ENCODE measurements at places on chromosomes 11 and 22.

DNA sequence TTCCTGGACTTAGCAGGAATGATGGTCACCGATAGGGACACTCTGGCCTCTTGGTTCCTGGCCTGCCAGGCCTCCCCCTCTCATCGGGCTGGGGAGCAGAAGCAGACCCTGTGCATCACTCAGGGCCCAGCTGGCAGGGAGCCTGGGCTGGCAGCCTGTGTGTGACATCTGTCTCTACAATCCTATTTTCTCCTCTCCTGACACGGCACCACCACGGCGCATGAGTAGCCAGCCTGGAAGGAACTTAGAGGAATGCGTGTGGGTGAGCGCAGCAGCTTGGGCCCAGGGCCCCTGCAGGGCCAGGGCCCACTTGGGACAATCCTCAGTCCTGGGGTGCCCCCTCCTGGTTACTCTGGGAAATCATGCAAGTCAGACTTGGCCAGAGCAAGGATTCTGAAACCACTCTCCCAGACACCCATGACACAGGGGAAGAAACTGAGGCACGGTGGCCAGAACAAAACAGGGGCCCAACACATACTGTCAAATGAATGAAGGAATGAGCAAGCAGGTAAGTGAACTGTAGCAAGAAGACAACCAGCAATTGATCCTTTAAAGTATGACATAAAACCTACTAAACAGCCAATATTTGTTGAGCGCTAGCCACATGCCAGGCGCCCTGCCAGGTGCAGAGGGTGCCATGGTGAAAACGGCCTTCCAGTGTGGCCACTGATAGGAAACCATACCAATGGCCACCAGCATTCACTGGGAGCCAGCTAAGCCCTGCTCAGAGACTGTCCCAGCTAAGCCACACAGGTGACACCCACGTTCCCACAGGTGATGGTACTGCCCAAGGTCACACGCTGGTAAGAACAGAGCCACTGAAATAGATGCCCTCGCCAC is 13.3 kb downstream of the RSPH14 start:
- DNase-seq, result peak; percentile 77

- peak; percentile 27 for DNase-seq
These were observed 8.6 kb downstream of the THYN1 start for GRCh38 chr11:134244593-134244992.

DNA sequence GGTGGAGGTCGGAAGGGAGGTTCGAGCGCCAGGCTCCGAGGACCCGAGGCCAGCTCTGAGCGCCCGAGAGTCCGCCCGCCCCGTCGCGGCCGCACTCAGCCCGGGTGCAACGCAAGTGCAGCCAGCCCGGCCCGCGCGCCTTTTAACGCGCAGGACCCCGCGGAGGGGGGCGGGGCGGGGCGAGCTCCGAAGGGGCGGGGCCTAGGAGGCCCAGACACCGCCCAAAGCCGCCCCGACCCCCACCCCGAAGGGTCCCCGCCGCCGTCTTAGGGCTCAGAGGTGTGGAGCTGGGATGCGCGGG is at the start of gene PHOX2A:
TSS of gene PHOX2A (minus strand) at position 117 of the 301 bp plus-strand sequence. CDS start 172 bp downstream, outside the sequence.
- no peak for DNase-seq

DNA sequence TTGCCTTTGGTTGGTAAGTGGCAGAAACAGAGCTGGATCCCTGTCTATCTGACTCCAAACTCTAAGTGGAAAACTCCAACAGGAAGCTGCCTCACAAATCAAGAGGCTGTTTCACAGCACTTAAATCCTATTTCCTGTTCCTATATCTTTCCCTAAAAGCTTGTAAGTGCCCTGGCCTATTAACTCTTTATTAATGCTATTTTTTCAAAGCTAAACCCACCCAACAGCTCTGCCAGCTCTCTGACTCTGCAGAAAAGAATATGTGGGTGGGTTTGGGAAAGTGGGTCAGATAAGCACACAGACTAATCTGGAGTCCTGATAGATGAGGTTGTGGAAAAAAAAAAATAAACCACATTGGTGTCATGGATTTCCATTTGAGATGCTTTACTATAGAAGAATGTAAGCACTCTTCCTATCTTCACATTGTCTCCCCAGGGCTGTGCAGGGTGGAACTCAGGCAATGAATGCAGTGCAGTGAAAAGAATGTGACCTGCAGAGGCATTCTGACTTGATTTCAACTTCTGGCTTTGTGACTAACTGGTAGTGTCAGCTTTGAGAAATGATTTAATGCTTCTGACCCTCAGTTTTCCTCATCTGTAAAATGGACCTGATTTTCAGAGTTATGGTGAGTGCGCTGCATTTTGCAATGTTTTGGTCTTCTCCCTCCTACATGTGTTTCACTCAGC is 125.6 kb downstream of the AASDHPPT start:
- no peak for DNase-seq

GRCh38 chr11:120295099-120295498 is 30.0 kb upstream of the TLCD5 start:
- DNase-seq, result no peak

GRCh38 chr11:2977113-2977512 is 15.0 kb downstream of the NAP1L4 start:
- DNase-seq, result no peak

DNA sequence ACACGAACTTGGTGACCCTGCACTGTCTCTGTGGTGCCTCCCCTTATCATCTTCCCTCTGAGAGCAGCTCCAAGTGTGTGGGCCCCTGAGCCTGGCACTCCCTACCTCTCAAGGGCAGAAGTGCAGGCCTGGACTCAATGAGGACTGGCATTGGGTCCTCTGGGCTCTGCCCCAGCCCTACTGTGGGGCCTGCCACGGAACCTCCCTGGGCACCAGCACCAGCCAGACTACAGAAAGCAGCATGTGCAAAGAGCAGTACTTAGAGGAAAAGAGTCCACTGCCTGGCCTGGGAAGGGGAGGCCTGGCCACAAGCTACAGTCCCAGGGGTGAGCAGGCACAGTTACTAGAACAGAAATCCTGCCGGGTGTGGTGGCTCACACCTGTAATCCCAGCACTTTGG is 222.5 kb downstream of the DSCAML1 start:
- DNase-seq, result no peak

GRCh38 chr11:78149646-78150045 is 10.2 kb upstream of the ALG8 start:
- DNase-seq, result peak; percentile 55

- DNase-seq, result no peak
These were observed 53.3 kb downstream of the IGLL1 start for GRCh38 chr22:23526596-23527316.

- no peak for DNase-seq
These were observed at the start of gene OVOL1 for GRCh38 chr11:65786786-65787636. Gene OVOL1, plus strand, starts transcription at chr11:65787063. Its CDS starts 311 bp downstream, at chr11:65787374.

DNA sequence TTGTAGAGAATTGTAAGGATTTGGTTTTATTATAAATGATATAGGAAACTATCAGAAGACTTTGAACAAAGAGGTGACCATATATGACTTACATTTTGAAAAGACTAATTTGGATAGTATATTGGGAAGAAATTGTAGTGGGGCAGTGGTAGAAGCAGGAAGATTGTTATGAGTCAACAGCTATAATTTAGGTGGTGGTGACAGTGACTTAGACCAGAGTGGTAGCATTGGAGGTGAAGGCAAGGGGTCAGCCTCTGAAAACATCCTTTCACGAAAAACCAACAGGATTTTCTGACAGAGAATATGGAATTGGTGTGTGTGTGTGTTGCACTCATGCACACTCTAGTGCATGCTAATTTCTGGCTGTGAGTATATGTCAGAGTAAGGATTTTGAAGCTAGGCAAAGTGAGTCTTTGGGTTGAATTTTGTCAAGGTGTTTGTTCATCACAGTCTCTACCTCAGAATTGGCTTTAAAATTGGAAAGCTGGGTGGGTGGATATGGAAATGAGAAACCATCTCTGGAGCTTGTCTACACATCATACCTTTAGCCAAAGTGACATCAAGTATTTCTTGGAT is 8.2 kb upstream of the HBE1 start:
- no peak for DNase-seq

GRCh38 chr11:116843661-116844060 is 6.2 kb upstream of the APOA1 start:
- DNase-seq, result no peak

- DNase-seq, result no peak
These were observed 35.9 kb downstream of the OSBPL5 start for GRCh38 chr11:3129181-3129590.

DNA sequence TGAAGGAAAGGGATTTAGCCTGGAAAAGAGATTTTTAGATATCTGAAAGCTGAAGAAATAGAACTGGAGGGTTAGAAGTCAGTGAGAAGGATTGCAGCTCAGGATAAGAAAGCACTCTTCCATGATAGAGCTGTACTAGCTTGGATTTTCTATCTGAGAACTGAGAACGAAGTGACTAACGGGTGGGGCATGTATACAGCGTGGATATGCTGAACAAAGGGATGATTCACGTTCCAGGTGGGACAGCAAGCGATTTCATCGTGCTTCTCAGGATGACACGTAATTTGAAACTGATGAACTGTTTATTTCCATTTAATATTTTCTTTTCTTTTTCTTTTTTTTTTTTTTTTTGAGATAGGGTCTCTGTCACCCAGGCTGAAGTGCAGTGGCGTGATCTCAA is 53.0 kb downstream of the GRAMD1B start:
- DNase-seq, result peak; percentile 25

- no peak for DNase-seq
These were observed 259.8 kb upstream of the ANO5 start for GRCh38 chr11:21933095-21933494.

- peak; percentile 82 for DNase-seq
These were observed 66.9 kb downstream of the RBFOX2 start for GRCh38 chr22:35961480-35962295.

DNA sequence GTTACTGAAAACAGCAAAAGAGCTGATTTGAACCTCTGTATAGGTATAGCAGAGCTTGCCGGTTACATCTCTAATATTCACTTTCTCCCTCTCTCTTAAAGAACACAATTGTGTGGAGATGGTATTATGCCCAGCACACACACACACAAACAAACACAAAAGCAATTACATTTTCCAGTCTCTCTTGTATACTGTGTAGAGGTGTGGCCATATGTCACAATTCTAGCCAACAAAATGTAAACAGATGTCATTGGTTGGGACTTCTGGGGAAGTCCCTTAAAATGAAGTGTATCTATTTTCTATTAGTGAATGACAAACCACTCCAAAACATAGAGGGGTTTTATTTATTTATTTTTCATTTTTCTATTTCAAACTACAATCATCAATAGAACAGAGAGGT is 12.8 kb downstream of the KCTD14 start:
- DNase-seq, result no peak

GRCh38 chr22:40556641-40557040 is 79.9 kb downstream of the MRTFA start:
- no peak for DNase-seq

DNA sequence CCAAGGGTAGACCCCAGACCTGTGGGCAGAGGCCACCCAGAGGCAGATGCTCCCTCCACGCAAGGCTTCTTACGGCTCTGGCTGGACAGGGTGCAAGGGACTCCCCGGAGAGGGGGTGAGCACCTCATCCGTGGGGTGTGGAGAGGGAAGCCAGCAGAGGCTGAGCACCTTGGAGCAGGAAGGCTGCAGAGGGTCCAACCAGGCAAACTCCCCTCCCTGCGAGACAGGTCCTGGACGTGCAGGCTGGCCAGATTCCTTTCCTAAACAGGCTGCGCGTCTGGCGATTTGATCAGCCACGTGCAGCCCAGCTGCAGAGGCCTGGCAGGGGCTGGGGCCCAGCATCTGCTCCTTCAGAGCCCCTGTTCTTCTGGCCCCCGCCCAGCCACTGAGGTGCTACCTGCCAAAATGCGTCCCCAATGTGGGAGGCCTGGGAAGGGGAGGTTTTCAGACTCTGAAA is 49.3 kb downstream of the WNT11 start:
- DNase-seq, result no peak

DNA sequence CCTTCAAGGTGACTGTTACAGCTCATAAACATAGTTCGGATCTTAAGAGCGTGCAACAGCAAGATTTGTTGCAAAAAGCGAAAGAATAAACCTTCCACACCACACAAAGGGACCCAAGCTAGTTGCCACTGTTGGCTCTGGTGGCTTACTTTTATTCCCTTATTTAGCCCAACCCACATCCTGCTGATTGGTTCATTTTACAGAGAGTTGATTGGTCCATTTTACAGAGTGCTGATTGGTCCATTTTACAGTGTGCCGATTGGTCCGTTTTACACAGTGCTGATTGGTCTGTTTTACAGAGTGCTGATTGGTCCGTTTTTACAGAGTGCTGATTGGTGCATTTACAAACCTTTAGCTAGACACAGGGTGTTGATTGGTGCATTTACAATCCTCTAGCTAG is 776.9 kb upstream of the CNTN5 start:
- no peak for DNase-seq

- DNase-seq, result no peak
These were observed 1.5 kb downstream of the GALNT18 start for GRCh38 chr11:11620173-11620920.

DNA sequence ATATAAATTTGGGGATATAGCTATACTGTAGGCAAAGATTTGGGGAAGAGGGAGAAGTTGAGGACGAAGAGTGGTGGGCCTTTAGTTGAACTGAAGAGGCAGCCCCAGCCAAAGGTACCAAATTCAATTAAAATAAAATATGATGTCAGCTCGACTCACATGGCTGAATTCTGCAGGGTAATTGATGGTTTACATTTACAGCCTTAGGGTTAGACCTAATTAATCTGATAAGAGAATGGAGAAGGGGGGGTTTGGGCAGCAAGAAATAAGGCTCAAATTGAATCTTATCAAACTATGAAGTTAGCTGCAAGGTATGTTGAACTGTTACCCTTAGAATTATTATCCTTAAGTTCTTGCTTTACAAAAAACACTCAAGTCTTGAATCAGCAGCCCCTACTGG is 3.6 kb upstream of the HSD17B12 start:
- no peak for DNase-seq

GRCh38 chr22:44314425-44315067 is 1.8 kb upstream of the SHISAL1 start:
- no peak for DNase-seq

GRCh38 chr11:116502641-116503061 is 270.1 kb downstream of the BUD13 start:
- DNase-seq, result no peak

DNA sequence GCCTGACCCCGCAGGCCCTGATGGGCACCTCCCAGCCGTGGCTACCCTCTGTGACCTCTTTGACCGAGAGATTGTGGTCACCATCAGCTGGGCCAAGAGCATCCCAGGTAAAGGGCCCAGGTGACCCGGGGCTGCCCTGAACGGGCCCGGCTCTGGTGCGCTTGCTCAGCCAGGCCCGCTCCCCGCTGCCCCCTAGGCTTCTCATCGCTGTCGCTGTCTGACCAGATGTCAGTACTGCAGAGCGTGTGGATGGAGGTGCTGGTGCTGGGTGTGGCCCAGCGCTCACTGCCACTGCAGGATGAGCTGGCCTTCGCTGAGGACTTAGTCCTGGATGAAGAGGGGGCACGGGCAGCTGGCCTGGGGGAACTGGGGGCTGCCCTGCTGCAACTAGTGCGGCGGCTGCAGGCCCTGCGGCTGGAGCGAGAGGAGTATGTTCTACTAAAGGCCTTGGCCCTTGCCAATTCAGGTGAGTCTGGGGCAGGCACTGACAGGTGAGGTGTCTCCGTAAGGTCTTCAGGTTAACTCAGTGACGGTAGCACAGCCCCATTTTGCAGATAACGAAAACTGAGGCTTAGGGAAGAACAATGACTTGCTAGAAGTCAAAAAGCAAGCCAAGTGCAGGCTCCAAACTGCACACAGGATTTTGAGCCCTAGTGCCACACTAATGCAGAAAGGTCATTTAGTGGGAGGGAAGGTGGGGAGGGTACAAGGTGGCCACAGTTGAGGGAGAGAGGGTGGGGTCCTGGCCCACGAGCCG is 2.4 kb downstream of the TRMT112 start:
- DNase-seq, result no peak

Data from AG10803 (cell line).